SHP77 treated with DMSO at 0.1 percent for 48 hours (cell line): ENCODE measurements at places on chromosomes 7 and 10.
A peak's percentile ranks its signal among the peaks of the same experiment; 100 is the strongest.

DNA sequence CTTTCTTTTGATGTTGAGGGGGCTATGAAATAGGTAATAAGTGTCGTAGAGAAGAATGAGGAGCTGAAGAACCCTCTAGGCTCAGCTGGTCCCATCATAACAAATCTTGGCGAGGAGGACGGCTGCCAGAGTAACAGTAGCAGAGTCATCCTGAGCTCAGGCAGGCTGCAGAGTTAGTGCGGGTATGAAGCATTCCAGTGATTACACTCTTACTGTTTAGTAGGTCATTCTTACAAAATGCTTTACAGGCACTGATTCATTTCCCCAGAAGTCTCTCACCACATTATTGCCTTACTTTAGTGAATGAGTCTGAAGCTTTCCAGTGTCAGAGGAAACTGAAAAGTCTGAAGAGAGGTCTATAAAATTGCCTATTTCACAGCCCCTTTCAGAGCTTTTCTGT, 43.9 kb upstream of the GPR158 start:
- DNase-seq: no peak

GRCh38 chr7:24812305-24812945, 55.2 kb upstream of the GSDME start:
- peak; percentile 23 for DNase-seq

- no peak for DNase-seq
Measured at GRCh38 chr10:29617880-29618340, 16.9 kb downstream of the SVIL start.

DNA sequence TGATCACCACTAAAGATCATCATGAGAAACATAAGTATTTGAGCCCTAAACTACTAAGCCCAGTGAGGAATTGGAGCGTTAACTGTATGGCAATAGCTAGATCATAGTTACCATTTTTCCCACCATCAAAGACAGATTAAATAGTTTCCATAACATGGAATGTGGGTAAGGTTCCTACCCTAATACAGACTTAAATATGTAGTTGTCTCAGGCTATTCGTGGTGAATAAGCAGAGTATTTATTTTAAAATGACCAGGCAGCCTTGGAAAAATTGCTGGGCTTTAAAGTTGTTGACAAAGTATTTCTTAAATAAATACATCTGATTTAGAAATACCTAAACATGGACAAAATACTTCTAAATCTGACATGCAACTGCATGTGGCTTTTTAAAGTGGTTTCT, 106.8 kb downstream of the NT5C2 start:
- DNase-seq: no peak

DNA sequence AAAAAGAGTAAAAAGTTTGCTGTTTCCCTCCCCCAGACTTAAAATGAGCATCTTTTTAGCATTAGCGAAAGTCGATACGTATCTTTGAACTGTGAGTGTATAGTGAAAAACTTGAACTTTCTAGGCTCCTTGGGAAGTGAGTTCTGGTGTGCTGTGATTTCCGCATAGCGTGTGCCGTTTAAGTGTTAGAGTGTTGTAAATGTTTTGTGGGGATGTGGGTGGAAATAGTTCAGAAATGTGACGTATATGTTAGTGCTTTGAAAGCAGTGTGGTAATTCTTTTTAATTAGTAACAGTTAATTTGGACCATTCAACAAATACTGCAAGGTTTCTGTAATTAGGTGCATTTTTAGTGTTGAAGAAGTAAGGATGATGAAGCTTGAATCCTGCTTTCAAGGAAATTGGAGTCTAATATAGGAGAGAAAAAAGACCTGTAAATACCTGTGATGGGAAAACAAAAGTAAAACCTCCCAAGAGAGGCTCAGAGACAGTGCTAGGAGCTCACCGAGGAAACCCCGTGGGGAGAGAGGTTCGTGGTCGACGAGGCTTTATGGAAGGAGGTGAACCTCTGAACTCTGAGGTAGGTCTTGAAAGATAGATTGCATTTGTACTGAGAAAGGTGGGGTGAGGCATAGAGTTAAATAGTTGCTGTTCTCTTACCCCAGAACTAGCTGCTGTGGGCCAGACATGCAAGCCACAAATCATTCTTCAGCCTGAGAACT, 40.8 kb downstream of the RBM33 start:
- DNase-seq: no peak

GRCh38 chr7:149815661-149816266, 22.4 kb upstream of the ZNF862 start:
- DNase-seq: no peak

DNA sequence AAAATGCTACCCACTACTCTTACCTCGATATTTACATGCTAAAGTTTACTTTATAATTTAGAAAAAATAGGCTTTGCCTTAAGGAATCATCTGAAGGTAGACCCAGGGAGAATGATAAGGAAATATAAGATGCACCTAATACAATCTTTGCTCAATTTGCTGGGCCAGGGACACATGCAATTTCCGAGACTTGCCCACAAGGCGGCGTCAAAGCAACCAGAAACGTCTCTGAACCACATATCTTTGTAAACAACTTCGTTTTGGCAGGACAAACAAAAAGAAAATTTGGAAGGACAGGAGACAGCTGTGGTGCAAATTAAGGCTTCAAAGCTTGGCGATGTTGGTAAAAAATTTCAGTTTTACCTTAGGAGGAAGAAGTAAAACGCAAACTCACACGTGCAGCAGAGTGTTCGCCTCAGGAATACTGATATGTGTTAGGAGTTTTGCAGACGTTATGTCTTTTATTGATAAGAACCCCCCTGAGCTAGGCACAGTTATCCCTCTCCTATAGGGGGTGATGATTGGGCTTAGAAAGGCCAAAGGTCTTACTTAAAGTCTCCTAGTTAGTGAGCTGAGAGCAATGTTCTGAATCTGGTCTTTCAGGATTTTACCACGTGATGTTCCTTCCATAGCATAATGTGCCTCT, 134.3 kb downstream of the PRKCQ start:
- no peak for DNase-seq

DNA sequence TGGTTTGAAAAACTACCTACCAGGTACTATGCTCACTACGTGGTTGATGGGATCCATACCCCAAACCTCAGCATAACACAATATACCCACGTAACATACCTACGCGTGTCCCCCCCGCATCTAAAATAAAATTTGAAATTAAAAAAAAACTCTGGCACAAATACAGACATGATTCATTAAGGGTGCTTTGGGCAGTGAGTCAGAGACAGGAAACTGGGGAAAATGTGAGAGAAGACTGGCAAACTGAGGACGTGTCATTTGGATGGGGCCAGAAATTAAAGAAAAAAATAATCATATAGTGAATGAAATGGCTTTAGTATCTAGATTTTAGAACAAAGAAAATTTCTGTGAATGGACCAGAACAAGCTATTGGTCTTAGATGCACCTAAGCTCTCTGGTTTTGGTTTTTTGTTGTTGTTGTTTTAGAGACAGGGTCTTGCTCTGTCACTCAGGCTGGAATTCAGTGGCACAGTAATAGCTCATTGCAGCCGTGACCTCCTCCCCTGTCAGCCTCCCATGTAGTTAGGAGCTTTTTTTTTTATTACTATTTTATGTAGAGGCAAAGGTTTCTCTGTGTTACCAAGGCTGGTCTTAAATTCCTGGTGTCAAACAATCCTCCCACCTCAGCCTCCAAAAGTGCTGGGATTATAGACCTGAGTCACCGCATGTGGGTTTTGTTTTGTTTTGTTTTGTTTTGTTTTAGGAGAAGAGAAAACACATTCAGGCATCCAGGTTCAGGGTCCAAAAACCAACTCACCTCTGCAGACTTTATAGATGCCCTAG, 5.9 kb upstream of the PRSS58 start:
- no peak for DNase-seq

DNA sequence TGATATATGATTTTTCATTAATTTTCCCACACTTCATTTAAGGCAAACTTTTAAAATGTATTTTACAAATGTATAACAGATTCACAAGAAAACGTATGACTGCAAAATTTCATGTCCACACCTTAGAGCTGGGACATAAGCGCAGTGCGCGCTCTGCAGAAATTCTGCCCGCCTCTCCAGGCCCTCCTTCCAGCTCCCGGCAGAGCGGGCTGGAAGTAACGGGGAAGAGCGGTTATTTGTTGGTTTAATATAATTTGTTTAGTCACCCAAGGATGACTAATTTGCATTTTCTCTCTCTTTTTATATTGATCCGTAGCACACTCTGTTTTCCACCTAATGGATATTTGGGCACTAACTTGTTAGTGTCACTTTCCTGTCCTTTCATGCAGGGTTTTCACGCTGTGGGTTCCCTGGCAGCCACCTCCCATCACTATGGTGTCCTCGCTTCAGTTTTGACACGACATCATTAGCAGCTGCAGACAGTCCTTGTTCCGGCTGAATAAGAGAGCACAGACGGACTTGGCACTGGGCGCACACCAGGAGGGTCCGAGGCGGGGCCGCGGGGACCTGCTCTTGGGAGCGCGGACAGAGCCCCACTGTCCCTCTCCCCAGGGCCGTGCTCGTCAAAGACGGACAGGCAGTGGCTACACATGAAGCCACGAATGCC, 129.2 kb upstream of the SEC61G start:
- DNase-seq: no peak

GRCh38 chr10:75955973-75956502, 524.6 kb downstream of the LRMDA start:
- no peak for DNase-seq

GRCh38 chr10:17785276-17785930, 23.7 kb upstream of the MRC1 start:
- DNase-seq: no peak

DNA sequence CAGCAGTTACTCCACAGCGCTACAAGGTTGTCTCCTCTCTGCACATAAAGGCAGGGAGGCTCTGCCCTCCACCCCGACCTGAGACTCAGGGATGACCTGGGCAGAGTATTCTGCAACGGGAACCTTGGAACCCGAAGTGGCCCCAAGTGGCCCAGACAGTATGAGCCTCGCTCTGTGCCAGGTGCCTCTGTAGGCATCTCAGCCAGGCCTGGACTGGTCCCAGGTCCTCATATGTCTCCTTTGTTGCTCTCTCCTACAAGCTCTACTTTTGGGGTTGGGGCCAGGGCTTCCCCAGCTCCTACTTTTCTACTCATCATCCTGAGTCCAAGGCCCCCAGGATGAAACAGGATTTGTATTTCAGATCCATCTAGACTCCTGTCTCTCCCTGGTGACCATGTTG, 241.5 kb upstream of the PRSS1 start:
- DNase-seq: no peak

DNA sequence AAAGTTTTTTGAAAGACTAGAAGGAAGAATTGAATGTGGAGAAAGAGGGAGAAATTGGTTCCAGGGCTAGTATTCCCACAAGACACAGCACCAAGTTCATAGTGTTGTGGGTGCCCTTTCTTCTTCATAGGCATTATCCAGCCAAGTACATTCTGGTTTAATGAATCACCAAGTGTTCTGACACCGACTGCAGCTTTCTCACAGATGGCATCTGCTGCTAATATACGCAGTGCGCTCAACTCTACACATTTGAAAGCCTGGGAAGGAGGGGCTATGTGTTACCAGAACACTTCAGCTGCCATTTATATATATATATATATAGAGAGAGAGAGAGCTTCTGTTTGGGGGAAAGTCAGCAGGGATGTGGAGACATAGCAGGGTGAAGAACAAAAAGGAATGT, 1168.4 kb downstream of the GATA3 start:
- no peak for DNase-seq

GRCh38 chr7:44787041-44787440, 9.4 kb upstream of the PPIA start:
- DNase-seq: no peak

DNA sequence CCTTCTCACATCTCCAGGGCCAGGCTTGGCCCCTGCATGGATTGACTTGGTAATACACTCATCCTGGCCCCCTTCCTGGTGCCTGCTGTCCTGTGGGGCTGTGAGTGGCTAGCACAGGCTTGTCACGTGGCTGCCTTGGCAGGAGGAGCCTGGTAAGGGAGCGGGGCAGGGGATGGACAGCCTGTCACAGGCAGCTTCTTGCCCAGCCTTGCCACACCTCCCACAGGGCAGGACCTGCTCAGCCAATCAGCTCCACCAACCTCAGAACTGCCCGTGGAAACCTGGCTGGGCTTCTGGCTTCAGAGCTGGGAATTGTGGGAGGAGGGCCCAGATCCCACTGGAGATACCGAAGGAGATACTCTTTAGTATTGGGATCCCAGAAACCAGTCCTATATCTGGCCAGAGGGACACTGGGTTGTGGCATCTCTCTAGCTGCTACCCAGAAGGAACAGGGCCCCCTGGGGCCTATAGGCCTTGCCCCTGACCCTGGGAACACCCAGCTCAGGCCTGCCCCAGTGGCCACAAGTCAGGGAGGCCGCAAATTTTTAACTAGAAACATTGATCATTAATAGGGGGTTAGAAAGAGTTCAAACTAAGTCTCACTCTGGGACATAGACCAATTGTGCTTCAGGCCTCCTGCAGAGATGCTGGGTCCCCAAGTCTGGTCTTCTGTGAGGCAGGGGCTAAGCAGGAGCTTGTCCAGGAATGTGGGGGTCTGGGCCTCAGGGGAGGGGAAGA, at the start of gene HOGA1:
TSS of gene HOGA1 (plus strand) at position 330 of the 738 bp plus-strand sequence. CDS start at position 645, 315 bp downstream.
- DNase-seq: peak; percentile 76

- DNase-seq: peak; percentile 85
Measured at GRCh38 chr7:13988731-13989125, 738 bp downstream of the ETV1 start.

GRCh38 chr10:5442065-5442989, 30.0 kb downstream of the NET1 start:
- DNase-seq: peak; percentile 6

DNA sequence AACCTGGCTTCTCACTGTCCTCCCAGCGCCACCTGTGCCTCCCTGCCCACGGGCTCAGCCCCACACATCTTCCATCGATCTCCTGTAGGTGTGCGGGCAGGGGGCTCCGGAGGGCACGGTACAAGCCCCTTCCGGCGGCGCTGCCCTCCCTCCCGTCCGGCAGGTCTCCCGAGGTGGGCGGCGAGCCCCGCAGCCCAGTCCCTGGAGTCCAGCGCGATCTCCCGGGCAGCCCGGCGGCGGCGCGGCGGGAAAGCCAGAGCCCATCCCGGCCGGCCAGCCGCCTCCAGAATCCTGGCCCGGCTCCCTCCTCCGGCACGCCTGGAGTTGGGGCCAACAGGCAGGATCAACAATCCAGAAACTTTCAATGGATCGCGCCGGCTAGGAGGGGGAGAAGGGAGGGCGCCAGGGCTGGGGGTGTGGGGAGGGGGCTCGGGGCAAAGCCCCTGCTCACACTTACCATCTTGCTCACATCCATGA, 100.1 kb downstream of the HIP1 start:
- DNase-seq: no peak

GRCh38 chr10:131862548-131862947, 38.3 kb upstream of the PPP2R2D start:
- no peak for DNase-seq

- no peak for DNase-seq
Measured at GRCh38 chr7:951881-952547, 2.5 kb downstream of the ADAP1 start.

GRCh38 chr7:38682606-38683005, 51.4 kb upstream of the AMPH start:
- no peak for DNase-seq

GRCh38 chr10:35639728-35640401, 2.2 kb downstream of the FZD8 start:
- DNase-seq: no peak

GRCh38 chr7:12303495-12303894, 92.4 kb downstream of the TMEM106B start:
- no peak for DNase-seq
